Regular cardiac myocyte (primary cell): ENCODE measurements at places on chromosomes 5 and 9. TPM values are rescaled to one million over a fixed set of nuclear protein-coding genes. Genes with fewer than 3 reads are reported as not detected.

Gene NANS
- 64.0 and 164 TPM in 2 replicates for total RNA-seq

Gene CMYA5
- total RNA-seq = under 0.01 and 1.1 TPM in 2 replicates

Gene HBEGF
- total RNA-seq = 5.6 and 32.6 TPM in 2 replicates

Gene ZDHHC11B
- under 0.01 TPM in 1 of 2 replicates, not detected in the other for total RNA-seq

Gene LECT2
- not detected in 2 replicates for total RNA-seq

Gene SPINK5
- total RNA-seq = not detected in 2 replicates

Gene CDH6
- 125 and 140 TPM in 2 replicates for total RNA-seq

Gene TUSC1
- total RNA-seq = 8.4 and 11.0 TPM in 2 replicates

Gene LCN9
- not detected in 2 replicates for total RNA-seq

Gene SEMA5A
- total RNA-seq = 18.0 and 44.3 TPM in 2 replicates

Gene ORM2
- total RNA-seq = not detected in 2 replicates

Gene MARCOL
- total RNA-seq = not detected in 2 replicates

Gene LHFPL2
- total RNA-seq = 45.6 and 57.5 TPM in 2 replicates

Gene SLC25A2
- total RNA-seq = under 0.01 and 0.19 TPM in 2 replicates

Gene CARD6
- 19.6 and 23.7 TPM in 2 replicates for total RNA-seq

Gene AFAP1L1
- 9.6 TPM in 2 replicates for total RNA-seq

Gene SLF1
- total RNA-seq = 5.9 and 13.4 TPM in 2 replicates

Gene GRAMD2B
- total RNA-seq = 17.8 and 34.7 TPM in 2 replicates

Gene CDH10
- total RNA-seq = 1.9 and 3.9 TPM in 2 replicates

Gene C9orf152
- under 0.01 TPM in 1 of 2 replicates, not detected in the other for total RNA-seq

Gene FAM169A
- total RNA-seq = 0.19 and 0.28 TPM in 2 replicates

Gene SPAAR
- 0.85 and 5.0 TPM in 2 replicates for total RNA-seq

Gene ATG10
- 9.3 and 9.8 TPM in 2 replicates for total RNA-seq

Gene DAPK1
- total RNA-seq = 12.5 and 19.7 TPM in 2 replicates

Gene ADGRD2
- not detected in 2 replicates for total RNA-seq

Gene C9
- 0.28 and 0.38 TPM in 2 replicates for total RNA-seq

Gene SH3TC2
- 3.9 and 4.4 TPM in 2 replicates for total RNA-seq

Gene ZNF883
- total RNA-seq = 1.9 and 6.2 TPM in 2 replicates

Gene GKAP1
- 0.38 and 0.56 TPM in 2 replicates for total RNA-seq

Gene PCDHB9
- under 0.01 and 0.56 TPM in 2 replicates for total RNA-seq

Gene TRIM41
- total RNA-seq = 9.3 and 13.6 TPM in 2 replicates

Gene PCDHA13
- under 0.01 TPM in 1 of 2 replicates, not detected in the other for total RNA-seq

Gene ACTBL2
- under 0.01 and 0.19 TPM in 2 replicates for total RNA-seq

Gene STPG3
- total RNA-seq = not detected in 2 replicates

Gene SLC36A2
- total RNA-seq = not detected in 2 replicates

Gene TMOD1
- total RNA-seq = under 0.01 and 0.28 TPM in 2 replicates

Gene HARS1
- total RNA-seq = 50.5 and 125 TPM in 2 replicates

Gene PCDHGA1
- total RNA-seq = 0.38 and 1.4 TPM in 2 replicates

Gene PDLIM4
- total RNA-seq = 33.0 and 37.2 TPM in 2 replicates

Gene ELOVL7
- under 0.01 and 0.28 TPM in 2 replicates for total RNA-seq

Gene KIF20A
- total RNA-seq = 8.7 and 86.5 TPM in 2 replicates

Gene SLC6A7
- under 0.01 TPM in 2 replicates for total RNA-seq

Gene QRFP
- total RNA-seq = not detected in 2 replicates

Gene RASGRF2
- total RNA-seq = 3.9 and 5.4 TPM in 2 replicates

Gene BRD9
- 35.8 and 51.2 TPM in 2 replicates for total RNA-seq
